ENCODE measurements at places on chromosomes 13 and 19.

GRCh38 chr19:10352764-10353671 is 13.6 kb upstream of the ICAM3 start:
- DNase-seq = no peak

- no peak for DNase-seq
Measured at GRCh38 chr19:51525651-51526050, 5.8 kb downstream of the SIGLEC6 start.

DNA sequence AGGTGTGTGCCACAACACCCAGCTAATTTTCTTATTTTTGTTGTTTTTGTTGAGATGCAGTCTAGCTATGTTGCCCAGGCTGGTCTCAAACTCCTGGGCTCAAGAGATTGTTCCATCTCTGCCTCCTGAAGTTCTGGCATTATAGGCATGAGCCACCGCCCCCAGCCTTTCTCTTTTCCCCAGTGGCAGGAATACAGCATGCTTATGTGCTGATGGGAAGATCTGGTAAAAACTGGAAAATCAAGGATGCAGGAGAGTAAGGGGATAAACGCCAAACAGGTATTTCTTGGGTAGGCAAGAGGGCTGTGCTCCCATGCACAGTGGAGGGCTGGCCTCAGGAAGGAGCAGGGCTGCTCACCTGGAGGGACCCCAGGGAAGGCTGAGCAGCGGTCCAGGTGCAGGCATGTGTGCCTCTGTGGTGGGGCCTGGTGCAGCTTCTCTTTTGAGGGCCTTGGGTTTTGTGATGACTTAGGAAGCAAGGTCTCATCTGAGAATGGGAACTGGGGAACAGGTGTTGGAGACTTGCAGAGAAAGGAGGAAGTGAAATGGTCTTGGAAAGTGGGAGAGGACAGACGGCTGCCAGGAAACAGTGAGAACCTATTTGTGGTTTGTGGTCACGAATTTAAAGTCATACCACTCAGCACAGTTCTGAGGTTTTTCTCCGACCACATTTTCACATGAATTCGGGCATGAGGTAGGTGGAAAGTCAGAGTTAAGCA is 106.5 kb downstream of the TEX26 start:
- no peak for DNase-seq

DNA sequence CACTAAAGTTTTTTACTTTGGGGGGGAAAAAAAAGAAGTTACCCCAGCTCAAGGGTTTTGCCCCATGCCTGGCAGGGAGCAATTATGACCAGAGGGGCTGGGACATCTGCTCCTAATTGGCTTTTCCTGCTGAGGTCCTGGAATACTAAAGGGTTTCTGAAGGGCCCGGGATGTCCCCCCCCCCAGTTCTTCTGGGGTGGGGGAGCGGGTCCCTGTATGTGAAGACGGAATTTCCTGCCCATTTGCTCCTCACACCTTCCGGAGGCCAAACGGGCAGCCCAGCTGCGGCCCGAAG is 1.1 kb upstream of the DLL3 start:
- DNase-seq = no peak

GRCh38 chr13:75512253-75512652 is 25.4 kb downstream of the COMMD6 start:
- no peak for DNase-seq

DNA sequence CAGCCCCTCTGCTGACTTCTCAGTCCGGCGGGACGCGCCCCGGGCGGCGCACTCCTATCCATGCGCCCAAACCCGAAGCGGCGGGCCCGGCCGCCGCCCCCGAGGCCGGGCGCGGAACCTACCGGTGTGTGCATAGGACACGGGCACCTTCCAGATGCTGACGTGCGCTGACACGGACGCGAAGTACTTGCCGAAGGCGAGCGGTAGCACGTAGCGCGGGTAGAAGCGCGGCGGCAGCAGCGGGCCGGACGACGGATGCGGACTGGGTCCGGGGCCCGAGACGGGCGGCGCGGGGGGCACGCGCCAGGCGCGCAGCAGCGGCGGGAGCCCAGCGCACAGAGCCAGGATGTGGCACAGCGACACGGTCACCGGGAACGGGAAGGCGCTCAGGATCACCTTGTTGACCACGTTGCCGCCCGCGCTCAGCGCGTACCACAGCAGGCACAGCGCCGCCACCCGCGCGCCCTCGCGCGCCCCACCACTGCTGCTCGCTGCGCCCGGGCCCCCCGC is 338 bp downstream of the SLC35E1 start:
- DNase-seq = peak; percentile 25

GRCh38 chr13:113567681-113568080 is 16.9 kb upstream of the TFDP1 start:
- no peak for DNase-seq

DNA sequence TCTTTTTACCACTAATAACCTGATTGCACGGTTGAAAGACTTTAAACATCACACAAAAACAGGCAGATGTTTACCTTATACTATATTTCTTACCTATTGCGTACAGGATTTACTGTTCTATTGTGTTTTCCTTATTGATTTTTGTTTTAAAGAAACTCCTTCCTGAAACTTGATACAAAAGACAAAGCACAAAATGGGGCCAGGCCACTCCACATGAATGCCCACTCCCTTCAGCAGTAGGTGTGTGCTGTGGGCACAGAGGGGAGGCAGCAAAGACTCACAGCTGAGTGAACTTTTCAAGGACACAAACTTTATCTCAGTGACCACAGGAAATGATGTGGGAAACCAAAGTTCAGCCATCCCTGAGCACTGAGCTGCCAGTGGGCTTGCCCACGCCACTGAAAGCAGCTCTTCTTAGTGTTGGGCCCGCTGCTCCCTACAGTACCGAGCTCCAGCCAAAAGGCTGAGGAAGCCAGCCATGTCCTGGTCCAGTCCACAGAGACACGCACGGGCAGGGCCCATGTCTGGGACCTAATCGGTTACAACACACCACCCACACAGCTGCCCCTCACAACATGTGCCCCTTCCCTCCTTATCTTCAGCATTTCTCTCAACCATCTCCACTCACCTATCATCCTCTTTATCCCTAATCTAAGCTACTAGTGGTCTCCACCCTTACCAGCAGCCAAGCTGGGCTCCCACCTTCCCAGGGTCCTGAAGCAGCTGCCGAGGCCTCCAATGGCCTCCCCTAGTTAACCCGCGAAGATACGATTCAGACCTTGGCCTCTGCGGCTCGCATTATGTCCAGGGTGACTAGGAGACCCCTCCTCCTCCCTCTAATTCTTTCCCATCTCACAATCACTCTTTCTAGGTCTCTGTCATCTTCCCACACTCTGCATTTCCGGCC is 39.5 kb downstream of the ATP7B start:
- DNase-seq = no peak

- no peak for DNase-seq
Measured at GRCh38 chr13:20519875-20520274, 5.8 kb downstream of the CRYL1 start.

DNA sequence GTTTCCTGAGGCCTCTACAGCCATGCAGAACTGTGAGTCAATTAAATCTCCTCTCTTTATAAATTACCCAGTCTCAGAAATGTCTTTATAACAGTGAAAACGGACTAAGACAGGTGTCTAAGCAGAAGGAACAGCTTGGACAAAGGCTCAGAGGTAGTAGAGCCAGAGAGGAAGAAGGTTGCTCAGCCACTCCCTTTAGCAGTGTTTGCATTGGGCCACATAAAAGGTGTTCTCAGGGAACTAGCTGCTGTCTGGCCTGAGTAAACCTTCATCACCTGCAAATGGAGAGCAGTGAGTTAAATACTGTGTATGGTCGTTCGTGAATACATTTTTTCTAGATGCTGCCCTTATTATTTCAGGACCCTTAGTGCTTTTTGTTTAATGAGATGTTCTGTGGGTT is 383.4 kb downstream of the EFNB2 start:
- no peak for DNase-seq

GRCh38 chr13:31675440-31675953 is 63.8 kb upstream of the RXFP2 start:
- DNase-seq = no peak

DNA sequence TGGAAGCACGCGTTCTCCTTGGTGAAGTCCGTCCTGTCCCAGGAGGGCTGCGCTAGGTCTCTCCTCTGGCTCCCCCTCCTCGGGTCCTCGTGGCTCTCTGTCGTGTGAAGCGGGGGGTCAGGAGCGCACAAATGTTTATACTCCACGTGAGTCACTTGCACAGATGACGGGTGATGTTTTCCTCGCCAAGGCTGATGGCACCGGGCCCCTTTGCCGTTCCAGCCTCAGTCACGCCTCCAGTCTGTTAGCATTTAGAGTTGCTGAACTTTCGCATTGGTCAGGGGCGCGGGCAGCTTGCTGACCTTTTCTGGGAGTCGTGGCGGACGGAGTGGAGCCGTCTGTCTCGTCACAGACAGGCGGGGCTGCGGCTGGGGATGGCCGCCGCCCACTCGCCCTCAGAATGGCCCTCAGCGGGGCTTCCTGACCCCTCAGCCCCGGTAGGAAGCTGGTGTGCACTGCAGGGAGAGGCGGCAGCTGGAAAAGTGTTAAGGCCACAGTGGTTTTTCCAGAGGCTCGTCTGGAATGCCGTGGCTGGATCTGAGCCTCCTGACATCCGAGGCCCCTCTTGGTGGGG is 13.7 kb downstream of the KLHL26 start:
- DNase-seq = no peak

GRCh38 chr19:47002106-47002766 is 17.4 kb upstream of the NPAS1 start:
- DNase-seq = no peak

DNA sequence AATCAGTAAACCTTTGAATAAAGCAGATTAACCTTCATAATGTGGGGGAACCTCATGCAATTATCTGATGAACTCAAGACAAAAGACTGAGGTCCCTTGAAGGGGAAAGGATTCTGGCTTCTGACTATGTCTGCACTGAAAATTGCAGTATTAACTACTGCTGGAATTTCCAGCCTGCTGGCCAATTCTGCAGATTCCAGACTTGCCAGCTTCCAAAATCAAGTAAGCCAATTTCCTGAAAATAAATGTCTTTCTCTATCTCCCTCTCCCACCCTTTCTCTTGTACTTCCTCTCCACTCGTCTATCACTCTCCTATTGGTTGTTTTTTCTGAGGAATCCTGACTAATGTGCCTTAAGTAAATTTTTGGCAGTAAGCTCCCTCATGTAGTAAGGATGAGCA is 1479.9 kb upstream of the PRR20A start:
- no peak for DNase-seq

DNA sequence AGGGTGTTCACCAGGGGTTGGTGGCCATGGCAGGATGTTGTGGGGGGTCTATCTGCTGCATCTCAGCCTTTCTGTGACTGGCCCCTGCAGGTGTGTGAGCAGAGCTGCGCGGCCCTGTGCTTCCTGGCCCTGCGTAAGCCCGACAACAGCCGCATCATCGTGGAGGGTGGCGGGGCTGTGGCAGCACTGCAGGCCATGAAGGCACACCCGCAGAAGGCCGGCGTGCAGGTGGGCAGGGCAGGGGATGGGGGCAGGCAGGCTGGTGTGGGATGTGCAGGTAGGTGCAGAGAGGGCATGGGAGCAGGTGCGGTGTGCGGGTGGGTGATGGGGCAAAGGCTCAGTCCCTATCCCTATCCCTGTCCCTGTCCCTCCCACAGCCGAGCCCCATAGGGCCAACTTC is 8.1 kb upstream of the SLC25A42 start:
- no peak for DNase-seq

DNA sequence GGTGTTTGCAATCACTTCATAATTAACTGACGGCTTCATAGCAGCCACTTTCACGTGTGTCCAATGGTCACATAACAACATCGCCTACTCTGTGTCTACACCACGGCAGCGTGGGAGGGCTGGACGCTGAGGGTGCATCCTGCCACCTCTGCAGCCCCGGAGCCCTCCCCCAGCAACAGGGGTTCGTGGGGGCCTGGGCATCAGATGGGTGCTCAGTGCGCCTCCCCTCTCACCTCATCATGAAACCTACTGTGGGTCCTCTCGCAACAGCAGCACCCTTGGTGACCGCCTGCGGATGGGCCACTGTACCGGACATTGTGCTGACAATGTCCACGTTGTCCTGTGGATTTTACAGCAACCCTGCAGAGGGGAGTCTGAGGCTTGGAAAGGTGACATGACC is 193.5 kb downstream of the UQCRFS1 start:
- no peak for DNase-seq

All from stimulated activated CD4-positive, alpha-beta T cell treated with anti-CD3 and anti-CD28 coated beads, Interleukin-4, amount 100 ng/mL, for 4 hours (primary cell).